ENCODE measurements at places on chromosomes 12 and 14. TPM values are rescaled to one million over a fixed set of nuclear protein-coding genes. Genes with fewer than 3 reads are reported as not detected.

DNA sequence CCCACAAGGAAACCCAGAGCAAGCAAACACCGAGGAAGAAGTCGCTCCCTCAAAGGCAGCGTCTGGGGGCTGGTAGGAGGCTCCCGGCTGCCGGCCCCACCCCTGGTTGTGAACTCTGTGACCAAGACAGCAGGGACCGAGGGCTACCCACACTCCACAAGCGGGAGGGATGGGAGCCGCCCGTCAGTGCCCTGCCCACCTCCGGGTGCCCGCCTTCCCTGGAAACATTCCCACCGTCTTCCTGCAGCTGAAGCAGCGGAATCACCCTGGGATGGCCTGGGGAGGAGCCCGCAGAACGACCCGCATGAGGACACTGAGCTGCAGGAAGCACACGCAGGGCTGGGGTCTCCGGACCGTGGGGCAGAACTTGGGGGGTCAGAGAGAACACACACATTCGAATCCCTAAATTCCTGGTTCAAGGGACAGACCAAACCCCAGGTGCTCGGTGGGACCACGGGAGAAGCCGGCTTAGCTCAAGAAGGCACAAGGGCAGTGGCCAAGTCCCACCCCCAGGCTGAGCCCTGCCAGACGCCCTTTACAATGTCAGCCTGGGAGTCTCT lies 33.5 kb upstream of the C14orf180 start:
- DNase-seq = peak; percentile 56

GRCh38 chr12:100141998-100142850 lies 450 bp downstream of the BLTP3B start:
- peak; percentile 80 for DNase-seq

GRCh38 chr12:2390850-2391390 lies 338.1 kb downstream of the CACNA1C start:
- no peak for DNase-seq

GRCh38 chr12:54945082-54945481 lies 39.5 kb downstream of the TESPA1 start:
- DNase-seq = no peak

DNA sequence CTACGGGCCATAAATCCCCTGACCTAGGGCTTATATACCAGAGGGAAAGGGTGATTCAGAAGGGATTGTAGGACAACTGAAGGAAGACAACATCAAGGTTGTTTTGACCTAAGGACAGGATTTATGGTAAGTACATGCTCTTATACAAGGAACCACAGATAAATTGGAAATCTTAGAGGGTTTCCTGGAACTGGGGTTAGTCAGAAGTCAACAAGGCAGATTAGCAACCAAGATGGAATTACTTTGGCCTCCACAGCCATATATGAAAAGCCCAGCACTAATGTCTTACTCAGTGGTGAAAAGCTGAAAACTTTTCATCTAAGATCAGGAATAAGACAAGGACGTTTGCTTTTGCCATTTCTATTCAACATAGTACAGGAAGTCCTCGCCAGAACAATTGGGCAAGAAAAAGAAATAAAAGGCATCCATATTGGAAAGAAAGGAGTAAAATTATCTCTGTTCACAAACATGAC lies 5.4 kb downstream of the TMBIM4 start:
- no peak for DNase-seq

The KLRC3 gene
- total RNA-seq = not detected

All from H7 (cell line).